ENCODE measurements at places on chromosomes 12 and 14. TPM values are rescaled to one million over a fixed set of nuclear protein-coding genes. Genes with fewer than 3 reads are reported as not detected.

DNA sequence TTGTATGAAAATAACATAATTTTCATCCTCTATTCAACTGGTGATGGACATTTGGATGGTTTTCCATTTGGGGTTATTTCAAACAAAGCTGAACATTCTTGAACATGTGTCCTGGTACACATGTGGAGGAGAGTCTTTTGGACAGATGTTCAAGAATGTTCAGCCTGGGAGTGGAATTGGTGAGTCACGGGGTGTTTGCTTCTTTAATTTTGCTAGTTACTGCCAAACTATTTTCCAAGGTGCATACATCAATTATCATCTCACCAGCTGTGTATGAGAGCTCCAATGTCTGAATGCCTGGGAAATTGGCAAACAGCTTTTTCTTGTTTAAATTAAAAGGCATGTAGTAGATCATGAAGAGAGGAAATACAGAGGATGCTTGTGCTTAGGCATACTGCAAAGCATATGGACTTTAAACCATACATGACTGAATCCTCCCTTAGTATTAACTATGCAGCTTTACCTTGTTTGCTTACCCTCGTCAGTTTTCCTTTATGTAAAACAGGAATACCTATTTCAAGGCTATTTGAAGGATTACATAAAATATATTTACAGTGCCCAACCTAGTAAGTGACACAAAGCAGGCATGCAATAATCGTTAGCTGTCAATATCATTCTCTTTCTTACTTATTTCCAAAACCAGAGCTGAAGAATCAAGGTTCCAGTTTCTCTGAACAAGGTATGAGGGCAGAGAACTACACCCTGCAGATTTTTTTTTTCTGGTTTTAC is 152.1 kb downstream of the ITPR2 start:
- DNase-seq, result no peak

- no peak for DNase-seq
Measured at GRCh38 chr14:64508215-64508776, 3.7 kb downstream of the ZBTB1 start.

- DNase-seq, result no peak
Measured at GRCh38 chr12:101866615-101867373, 10.6 kb upstream of the DRAM1 start.

MFAP5 gene
- 4.8 TPM for total RNA-seq

DNA sequence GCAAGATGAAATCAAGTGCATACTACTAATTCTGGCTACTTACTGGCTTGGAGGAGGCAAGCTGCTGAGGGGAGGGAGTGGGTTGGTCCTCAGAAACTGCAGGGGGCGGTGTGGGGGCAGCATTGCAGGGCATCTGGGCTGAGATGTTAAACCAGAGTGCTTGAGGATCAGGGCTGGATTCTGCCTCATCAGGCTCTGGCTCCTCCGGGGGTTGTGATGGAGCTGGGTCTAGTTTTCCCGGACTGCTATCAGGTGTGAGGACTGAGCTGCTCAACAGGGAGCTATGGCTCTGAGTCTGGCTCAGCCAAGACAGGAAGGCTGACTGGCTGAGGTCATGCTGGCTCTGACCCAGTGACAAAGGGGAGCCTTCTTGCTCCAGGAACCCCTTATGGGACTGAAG is 28.6 kb downstream of the BAZ2A start:
- no peak for DNase-seq

GRCh38 chr12:3313066-3313465 is 177.9 kb upstream of the PRMT8 start:
- DNase-seq, result peak; percentile 58

- no peak for DNase-seq
Measured at GRCh38 chr12:121217761-121218160, 7.8 kb downstream of the P2RX4 start.

DNA sequence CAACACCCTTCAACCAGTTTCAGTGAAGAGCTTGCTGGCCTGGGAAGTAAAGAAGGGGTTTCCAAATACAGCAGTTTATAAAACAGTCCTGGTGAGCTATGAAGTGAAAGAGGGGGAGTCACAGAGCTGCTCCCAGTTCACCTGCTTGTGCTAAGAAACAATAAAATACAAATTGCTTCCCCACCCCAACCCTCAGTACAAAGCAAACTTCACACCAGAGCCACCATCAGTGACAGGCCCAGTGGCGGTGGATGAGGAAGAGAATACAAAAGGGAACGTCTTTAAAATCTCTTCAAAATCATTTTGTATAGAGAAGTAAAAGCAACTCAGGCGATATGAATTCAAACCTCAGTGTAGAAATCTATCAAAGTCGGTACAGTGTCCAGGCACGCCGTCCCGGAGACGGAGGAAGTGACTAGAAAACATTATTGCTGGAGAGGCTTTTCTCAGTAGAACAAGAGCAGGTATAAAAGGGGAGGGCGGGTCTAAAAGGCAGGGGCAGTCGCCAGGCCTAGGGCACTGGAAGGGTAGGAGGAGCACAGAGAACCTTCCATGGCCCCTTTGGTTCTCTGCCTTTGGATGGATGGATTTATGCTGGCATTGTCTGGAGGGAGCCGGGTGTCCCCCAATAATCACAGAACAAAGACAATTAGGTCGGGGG is 10.5 kb upstream of the RPLP0 start:
- DNase-seq, result no peak

DNA sequence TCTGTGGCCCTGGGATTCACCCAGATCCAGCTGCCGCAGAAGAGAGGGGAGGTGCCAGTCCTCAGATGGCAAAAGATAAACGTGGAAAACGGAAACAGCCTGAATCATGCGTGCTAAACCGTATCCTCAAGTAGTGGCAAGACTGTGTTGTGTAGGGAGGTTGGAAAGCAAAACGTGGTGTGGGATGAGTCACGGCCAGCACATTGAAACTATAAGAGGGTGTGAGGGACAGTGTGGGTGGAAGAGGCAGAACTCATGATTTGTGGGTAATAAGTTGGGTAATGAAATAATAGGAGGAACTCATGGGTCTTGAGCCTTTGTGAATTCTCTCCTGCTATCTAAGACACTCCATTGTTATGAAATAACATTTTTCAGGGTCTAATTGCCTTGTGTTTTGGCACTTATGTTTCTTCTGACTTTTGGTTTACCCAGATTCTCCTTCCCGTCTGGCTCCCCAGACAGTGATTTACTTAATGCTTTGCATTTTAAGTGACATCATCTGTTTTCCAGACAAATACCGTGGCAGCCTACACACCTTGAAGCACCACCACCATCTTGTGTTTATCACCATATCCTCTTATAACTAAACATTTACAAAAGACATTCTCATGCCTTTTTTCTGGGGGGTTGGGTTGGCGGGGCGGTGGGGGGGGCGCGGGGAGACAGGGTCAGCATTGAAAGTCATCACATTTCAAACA is 62.3 kb upstream of the PTCSC3 start:
- peak; percentile 2 for DNase-seq

DNA sequence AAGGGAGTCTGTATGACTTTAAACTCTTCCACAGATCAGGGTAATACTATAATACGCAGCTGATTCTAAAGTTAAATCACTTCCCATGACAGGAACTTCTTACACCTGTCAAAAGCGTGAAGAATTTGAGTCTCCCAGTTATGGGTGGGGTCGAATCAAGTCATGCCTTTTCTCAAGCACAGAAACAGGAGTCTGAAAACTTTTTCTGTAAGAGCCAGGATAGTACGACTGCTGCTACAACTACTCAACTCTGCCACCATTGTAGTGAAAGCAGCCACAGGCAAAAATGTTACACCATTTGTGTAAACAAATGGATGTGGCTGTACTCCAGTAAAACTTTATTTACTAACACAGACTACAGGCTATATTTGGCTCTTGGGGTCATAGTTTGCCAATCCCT is 90.3 kb downstream of the DUSP6 start:
- peak; percentile 38 for DNase-seq

GRCh38 chr14:93716746-93717667 is 71.3 kb downstream of the PRIMA1 start:
- DNase-seq, result no peak

OR6C2 gene
- not detected for total RNA-seq

CCDC175 gene
- total RNA-seq, result not detected

- DNase-seq, result no peak
Measured at GRCh38 chr14:87879389-87879788, 113.6 kb downstream of the GALC start.

DNA sequence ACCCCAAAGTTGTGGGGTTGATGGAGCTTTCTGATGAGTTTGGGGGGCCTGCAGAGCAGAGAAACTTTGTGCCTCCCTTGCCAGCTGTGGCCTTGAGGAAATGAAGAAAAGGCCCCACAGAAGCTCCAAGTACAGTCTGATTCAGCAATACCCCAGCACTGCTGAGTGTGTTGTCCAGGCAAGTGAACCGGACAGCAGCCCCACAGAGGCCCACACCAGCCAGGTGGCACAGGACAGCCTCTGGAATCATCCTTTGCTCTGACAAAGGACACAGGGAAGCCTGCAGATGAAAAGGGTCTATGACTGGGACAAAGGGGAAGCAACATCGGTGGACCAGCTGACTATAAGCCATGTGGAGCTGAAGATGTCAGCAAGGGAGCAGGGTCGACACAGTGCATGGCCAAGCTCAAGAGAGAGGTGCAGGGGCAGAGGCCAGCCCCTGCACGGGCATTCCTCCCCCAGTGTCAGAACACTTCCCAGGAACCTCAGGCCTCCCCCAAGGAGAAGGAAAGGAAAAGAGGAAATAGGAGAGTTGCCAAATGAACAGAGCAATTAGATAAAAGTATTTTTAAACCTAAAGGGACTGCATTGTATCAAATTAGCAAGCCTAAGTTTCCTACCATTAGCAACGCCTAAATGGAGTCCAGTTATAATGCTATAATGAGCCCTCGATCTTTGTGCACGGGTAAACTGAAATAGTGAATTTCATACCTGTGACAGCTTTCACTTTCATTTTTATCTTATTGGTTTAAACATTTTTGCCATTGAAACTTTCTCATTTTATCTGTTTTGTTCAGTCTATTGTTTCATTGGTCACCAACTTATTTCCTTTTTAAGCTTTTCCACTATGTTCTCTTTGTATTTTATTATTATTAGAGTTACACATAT is 46.3 kb upstream of the PTGDR start:
- DNase-seq, result no peak

GRCh38 chr12:119134284-119135072 is 44.3 kb upstream of the HSPB8 start:
- no peak for DNase-seq

DNA sequence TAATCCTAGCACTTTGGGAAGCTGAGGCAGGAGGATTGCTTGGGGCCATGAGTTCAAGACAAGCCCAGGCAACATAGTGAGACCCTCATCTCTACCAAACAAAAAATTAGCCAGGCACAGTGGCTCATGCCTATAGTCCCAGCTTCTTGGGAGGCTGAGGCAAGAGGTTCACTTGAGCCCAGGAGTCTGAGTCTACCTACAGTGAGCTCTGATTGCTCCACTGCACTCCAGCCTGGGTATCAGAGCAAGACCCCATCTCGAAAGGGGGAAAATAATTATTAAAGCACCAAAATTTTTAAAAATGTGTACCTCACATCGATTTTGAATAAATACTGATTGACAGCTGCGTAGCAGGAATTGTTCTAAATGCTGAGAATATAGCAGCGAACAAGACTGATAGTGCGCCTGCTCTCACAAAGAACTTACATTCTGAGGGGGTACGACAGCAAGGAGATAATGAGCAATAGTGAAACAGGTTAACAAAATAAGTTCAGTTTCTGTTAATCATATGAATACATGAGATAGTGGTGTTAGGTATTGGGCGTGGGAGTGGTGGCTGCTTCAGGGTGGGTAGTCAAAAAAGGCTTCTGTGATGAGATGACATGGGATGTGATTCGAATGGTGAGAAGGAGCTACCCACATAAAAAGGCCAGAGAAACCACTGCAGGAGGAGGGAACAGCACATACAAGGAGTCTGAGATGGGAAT is 19.6 kb downstream of the HCFC2 start:
- DNase-seq, result no peak

- DNase-seq, result no peak
Measured at GRCh38 chr12:29990971-29991370, 207.2 kb upstream of the TMTC1 start.

GRCh38 chr14:77649326-77649725 is 32.9 kb upstream of the SPTLC2 start:
- peak; percentile 40 for DNase-seq

- peak; percentile 86 for DNase-seq
Measured at GRCh38 chr14:34113005-34113511, 162.2 kb upstream of the EGLN3 start.

- DNase-seq, result peak; percentile 65
Measured at GRCh38 chr14:75578786-75579337, 442 bp downstream of the FLVCR2 start.

GRCh38 chr14:89540830-89541470 is 123.9 kb upstream of the FOXN3 start:
- peak; percentile 33 for DNase-seq

FAM186B gene
- total RNA-seq, result under 0.01 TPM

GRCh38 chr14:73286598-73286997 is 49.3 kb downstream of the PAPLN start:
- DNase-seq, result no peak

PROX2 gene
- total RNA-seq, result under 0.01 TPM

NTS gene
- total RNA-seq, result under 0.01 TPM

- peak; percentile 96 for DNase-seq
Measured at GRCh38 chr12:47820631-47821345, 1.1 kb upstream of the HDAC7 start.

GRCh38 chr12:9134981-9135628 is 19.4 kb upstream of the A2M start:
- DNase-seq, result peak; percentile 17

KLHDC2 gene
- 63.0 TPM for total RNA-seq

RPS6KA5 gene
- total RNA-seq, result 0.86 TPM

SLIRP gene
- 108 TPM for total RNA-seq

DNA sequence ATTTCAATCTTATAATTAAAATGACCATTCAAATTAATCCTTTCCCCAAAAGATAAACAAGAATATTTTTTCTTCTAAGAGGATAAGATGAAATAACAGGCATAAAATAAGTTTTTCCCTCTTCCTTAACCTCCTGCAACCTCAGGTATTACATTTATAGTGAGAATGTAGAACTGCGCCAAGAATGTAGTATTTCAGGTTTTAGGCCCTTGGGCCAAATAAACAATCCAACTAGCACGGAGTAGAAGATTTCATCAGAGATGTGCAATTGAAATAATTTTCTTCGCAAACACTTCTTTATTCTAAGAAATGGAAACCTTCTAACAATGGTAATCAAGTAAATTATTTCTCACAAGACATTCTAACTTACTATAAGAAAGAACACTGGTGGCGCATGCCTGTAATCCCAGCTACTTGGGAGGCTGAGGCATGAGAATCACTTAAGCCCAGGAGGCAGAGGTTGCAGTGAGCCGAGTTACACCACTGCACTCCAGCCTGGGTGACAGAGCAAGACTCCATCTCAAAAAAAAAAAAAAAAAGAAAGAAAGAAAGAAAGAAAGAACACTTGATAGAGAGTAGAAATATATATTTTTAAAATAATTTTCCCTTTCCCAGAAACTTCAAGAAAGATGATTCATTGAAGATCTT is 100.8 kb downstream of the TAOK3 start:
- peak; percentile 11 for DNase-seq

- no peak for DNase-seq
Measured at GRCh38 chr12:120316798-120317223, 10.8 kb downstream of the PLA2G1B start.

OR6C75 gene
- total RNA-seq, result not detected

- DNase-seq, result no peak
Measured at GRCh38 chr12:29863665-29864064, 79.9 kb upstream of the TMTC1 start.

RPS6KL1 gene
- total RNA-seq, result 2.2 TPM

GRCh38 chr12:97275728-97276590 is 186.6 kb upstream of the RMST start:
- DNase-seq, result no peak

- no peak for DNase-seq
Measured at GRCh38 chr12:120797677-120798642, 72.3 kb downstream of the ACADS start.

- no peak for DNase-seq
Measured at GRCh38 chr12:26295001-26295400, 99.6 kb downstream of the SSPN start.

PPP4R4 gene
- under 0.01 TPM for total RNA-seq

NOVA1 gene
- total RNA-seq, result 1.9 TPM

Measured in fibroblast of villous mesenchyme (primary cell).